Neural crest cell (in vitro differentiated cells): ENCODE measurements at places on chromosomes 6 and 20. TPM values are rescaled to one million over a fixed set of nuclear protein-coding genes. Genes with fewer than 3 reads are reported as not detected.
A peak's percentile ranks its signal among the peaks of the same experiment; 100 is the strongest.

Gene ZNF831
- not detected in 2 replicates for total RNA-seq

- DNase-seq = no peak
Observed at GRCh38 chr6:107421696-107422256, 37.6 kb downstream of the PDSS2 start.

Gene DYNLRB1
- total RNA-seq = 151 and 165 TPM in 2 replicates

DNA sequence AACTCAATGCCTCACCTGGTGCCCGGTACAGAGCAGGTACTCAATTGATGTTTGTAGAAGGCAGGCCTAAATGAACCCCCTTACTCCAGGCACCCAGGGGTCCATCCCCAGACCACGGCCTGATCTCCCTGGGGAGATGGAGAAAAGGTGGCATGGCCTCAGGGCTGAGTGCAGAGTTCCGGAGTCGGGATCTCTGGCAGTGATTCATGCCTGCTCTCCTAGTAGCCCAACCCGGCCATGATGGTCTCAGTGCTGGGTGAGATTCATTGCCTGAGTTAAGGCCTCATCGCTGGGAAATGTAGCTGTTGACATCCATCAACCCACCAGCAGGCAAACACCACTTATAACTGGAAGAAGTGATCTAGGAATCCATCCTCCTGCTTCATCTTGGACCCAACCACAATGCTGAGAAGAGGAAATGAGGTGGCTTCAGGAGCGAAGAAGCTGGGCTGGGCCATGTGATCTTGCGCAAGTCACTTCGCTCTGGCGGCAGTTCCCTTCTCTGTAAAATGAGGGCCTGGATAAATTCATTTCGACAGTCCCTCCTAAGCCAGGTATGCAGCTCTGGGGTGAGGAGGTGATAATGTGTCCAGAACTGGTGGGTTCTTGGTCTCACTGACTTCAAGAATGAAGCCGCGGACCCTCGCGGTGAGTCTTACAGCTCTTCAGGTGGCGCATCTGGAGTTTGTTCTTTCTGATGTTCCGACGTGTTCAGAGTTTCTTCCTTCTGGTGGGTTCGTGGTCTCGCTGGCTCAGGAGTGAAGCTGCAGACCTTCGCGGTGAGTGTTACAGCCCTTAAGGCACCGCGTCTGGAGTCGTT lies 24.7 kb downstream of the ETV7 start:
- DNase-seq = no peak

Gene PRDM1
- total RNA-seq = 1.2 and 1.7 TPM in 2 replicates

DNA sequence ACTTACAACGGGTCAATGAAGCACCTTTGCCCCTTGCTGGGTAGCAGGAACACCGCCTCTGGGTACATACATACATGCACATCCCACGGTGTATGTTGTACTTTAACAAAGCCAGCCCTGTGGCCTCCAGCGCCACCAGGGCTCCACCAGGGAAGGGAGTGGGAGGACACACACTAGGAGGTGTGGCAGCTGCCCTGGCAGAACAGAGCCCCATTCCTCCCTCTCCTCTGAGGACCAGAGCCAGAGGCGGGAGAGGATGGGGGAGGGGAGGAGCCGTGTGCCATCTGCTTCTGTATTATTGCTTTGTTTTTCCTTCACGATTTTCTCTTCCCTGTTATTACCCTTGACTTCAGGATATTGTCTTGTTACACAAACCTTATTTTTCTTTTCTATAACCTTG lies 105.8 kb upstream of the TRAF3IP2 start:
- peak; percentile 44 for DNase-seq

GRCh38 chr6:30327232-30327746 lies 562 bp downstream of the TRIM39 start:
- no peak for DNase-seq

Gene AAR2
- total RNA-seq = 33.0 and 33.2 TPM in 2 replicates

Gene KHDRBS2
- total RNA-seq = 7.0 and 7.3 TPM in 2 replicates

DNA sequence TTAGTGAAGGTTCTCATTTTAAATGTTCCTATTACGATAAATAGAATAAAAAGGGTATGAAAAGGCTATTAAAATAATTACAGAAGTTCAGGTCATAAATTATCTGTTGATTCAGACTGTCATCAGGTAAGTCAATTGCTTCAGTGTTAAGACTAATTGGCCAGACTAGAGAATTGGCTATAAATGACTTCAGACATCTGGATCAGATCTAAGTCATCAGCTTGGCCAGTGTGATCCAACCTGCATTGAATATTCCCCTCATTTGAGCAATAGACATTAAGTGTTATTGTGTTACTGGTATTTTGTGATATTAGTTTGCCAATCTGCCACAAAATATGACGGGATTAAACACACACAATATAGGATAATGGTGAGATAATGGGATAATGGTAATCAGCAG lies 377.6 kb upstream of the CITED2 start:
- DNase-seq = no peak

Gene TMEM244
- not detected in 2 replicates for total RNA-seq

Gene POLR1C
- total RNA-seq = 45.8 and 60.8 TPM in 2 replicates

DNA sequence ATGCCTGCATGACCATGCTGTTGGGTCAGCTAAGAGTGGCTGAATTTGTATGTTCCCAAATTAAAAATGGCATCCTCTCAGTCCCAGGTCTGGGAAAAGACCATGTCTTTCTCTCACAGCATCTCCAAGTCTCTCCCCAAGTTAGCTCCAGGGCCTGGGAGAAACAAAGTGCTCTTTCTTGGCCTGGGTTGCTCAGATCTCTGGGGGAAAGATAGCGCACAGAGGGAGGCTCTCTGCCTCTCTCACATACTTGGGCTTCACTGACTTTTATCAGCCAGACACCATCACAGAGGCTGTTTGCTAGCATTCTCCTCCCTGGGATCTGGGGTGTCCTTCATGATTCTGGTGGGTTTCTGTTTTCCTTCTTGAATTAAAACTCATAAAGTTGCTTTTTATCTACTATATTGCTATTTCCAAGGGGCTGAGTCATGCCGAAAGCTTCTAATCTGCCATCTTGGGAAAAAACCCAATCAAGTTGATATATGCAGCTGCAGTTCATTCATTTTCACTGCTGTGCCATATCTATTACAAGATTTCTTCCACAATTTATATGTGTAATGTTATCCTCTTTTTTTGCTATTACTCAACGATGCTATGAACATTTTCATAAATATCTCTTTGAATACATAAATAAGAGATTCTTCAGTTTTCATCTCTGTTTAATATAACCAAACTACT lies 190.2 kb downstream of the MOXD1 start:
- no peak for DNase-seq

DNA sequence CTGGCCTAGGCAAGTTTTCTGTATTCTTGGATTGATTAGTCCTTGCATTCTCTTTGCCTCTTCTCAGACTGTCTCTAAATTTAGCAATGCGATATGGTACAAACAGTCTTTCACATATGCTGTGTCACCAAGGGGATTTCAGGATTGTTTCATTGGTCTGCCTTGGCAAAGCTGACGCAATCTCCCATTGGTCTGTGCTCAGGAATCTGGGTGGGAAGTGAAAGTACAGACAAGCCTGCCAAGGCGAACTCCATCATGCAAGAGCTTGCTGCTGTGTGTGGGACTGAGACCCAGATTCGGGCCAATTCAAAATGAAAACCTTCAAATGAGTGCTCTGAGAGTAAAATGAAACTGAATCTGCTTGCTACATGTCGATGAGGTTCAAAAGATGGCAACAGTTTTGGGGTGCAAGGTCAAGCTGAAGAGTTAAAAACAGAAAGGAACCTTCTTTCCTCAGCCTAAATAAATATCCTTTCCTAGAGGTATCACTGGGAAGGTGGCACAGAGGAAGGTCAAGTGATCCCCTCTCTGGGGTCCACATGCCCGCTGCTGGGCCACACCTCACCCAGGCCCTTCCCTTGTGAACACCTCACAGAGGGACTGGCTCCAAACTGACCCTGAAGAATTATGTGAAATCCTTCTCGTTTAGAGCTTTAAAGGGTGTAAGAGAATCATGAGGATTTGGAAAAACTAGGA lies 198.8 kb upstream of the PREP start:
- DNase-seq = no peak

- no peak for DNase-seq
Observed at GRCh38 chr20:9926476-9926875, 87.6 kb upstream of the PAK5 start.

DNA sequence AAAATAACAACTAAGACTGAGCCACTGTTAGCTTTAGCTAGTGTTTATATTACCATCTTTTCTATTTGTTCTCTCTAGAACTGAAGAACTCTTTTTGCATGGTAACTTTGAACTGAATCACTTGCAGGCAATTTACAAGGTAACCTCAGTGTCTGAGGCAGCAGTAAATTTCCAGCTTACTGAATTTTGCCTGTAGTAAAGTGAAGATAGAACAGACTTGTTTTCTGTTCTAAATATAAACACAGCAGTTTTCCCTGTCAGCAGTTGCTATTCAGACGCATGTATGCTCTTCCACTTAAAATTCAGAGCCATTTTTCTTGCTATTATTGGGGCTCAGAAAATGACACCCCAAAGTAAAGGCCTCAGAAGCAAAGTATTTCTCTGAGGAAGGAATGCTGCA lies 974.0 kb upstream of the GJE1 start:
- DNase-seq = no peak

Gene SLC22A16
- total RNA-seq = not detected in 2 replicates

Gene KIF6
- total RNA-seq = 1.5 and 2.3 TPM in 2 replicates

DNA sequence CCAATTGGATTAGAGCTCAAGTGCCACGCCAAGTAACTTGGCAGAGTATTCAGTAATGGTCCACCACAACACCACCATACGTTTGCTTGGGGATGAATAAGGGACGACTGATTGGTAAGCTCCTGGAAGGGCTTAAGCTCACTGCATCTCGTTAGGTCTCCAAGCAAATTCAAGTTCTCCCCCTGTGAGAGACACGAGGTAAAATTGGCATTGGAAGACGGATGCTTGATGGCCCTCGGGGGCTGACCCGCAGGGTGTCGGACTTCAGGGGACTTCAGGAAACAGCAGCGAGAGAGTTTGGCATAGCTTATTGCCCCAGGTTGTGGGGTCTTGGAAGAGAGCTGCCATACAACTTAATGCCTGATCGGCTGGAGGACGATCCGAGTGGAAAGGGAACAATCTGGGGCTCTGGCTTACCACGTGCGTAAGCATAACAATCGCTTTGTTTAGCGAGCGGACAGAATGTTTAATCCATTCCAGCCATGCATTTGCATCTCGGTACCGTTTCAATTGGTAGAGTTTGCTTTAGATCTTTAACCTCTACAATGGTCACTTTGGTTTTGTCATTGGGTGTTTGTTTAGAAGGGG lies 4.8 kb upstream of the ZNFX1 start:
- DNase-seq = no peak

Gene TBCC
- 21.7 and 23.2 TPM in 2 replicates for total RNA-seq

GRCh38 chr20:34410336-34410735 lies 47.3 kb downstream of the ITCH start:
- no peak for DNase-seq

DNA sequence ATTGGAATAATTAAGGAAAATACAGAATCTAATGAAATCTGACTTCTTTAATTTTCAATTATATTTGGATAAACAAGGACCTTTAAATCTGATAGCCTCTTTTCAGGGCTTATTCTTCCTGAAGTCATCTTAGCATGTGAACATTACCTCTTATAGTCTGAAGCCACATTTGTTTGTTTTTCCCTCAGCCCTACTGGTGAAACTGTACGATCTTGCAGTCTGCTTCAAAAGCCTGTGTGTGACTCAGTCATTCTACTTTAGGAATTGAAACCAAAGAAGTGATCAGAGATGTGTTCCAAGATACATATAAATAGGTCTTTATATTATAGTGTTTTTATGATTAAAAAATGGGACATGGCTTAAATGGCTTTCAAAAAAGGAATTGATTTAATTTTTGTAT lies 67.5 kb downstream of the MACROD2 start:
- DNase-seq = no peak

Gene OR12D3
- total RNA-seq = not detected in 2 replicates

GRCh38 chr20:24469894-24470745 lies 691 bp downstream of the SYNDIG1 start:
- peak; percentile 16 for DNase-seq

GRCh38 chr6:151761851-151762250 lies 45.6 kb upstream of the ESR1 start:
- DNase-seq = no peak

DNA sequence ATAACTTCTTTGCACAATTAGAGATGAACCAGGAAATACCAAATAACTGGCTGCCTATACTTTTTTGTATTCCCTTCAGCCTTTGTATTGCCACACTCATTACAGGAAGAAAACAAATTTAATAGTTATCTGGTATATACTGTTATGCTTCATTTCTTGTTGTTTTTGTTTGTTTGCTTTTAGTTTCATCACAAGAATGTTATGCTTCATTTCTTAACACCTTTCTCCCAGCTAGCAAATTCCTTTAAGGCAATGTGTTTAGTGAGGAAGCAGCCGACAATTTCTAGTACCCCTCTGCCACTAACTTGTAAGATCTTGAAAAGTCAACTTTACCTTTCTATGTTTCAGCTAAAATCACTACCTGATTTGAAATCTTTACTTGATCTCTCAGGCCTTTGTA lies 1.4 kb downstream of the NCOA6 start:
- DNase-seq = no peak

GRCh38 chr20:56788671-56789610 lies 159.8 kb downstream of the TFAP2C start:
- no peak for DNase-seq

DNA sequence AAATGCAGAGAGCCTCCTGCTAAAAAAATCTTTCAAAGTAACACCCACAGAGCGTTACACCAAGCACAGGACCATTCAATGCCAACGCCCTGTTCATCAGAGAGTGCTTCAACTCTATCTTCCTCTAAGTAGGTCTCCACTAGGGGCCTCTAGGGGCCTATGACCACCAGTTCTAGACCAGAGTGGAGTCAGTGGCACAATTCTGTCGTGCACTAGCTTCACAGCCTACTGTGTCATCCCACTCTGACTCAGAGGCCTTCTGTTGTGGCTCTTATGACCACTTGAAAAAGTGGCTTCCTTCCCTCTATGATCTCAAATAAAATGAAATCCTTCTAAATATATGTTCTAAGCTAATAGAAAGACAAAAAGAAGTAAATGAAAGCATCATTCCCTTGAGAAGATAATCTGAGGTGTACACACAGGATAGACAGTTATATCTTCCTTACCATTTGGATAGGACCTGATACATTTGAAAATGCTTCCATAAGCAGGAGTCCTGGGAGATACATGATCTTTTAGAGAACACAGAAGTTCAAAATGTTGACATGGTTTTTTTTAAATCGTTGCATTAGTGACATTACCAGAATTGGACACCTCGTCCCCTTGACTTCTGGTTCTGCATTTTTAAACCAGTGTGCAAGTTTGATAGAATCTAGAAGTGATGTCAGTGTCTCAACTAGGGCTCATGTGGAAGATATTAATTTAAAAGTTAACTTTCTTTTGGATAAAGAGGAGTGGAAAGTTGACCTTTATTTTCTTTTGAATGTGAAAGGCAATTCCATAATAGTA lies 151.9 kb downstream of the SH3BGRL2 start:
- DNase-seq = no peak

DNA sequence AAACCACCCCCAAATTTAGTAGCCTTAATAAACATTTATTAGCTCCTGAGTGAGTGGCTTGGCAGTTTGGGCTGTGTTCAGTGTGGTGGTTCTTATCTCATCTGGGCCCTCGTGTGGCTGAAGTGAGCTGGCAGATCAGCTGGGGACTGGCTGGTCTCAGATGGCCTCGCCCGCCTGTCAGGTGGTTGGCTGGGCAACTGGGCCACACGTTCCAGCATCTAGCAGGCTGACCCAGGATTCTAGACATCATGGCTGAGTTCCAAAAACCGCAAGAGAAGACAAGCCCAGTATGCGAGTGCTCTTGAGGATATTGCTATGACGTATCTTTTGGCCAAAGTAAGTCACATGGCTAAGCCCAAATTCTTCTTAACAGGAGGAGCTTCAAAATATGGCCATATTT lies 28.9 kb downstream of the EIF2S2 start:
- DNase-seq = no peak

GRCh38 chr6:46502486-46503119 lies 11.4 kb upstream of the RCAN2 start:
- DNase-seq = no peak

GRCh38 chr6:147691446-147691845 lies 183.0 kb downstream of the SAMD5 start:
- no peak for DNase-seq

Gene METTL24
- 3.6 and 4.7 TPM in 2 replicates for total RNA-seq
